KBM-7 (cell line): ENCODE measurements at places on chromosomes 1 and 21.

- DNase-seq, result no peak
Observed at GRCh38 chr1:1032424-1032823, 12.5 kb downstream of the AGRN start.

GRCh38 chr1:63701187-63701586 is 72.6 kb upstream of the ROR1 start:
- DNase-seq, result no peak

- DNase-seq, result no peak
Observed at GRCh38 chr1:30682396-30683275, 40.7 kb downstream of the MATN1 start.

- peak; percentile 55 for DNase-seq
Observed at GRCh38 chr1:5975133-5975880, 16.9 kb downstream of the NPHP4 start.

GRCh38 chr21:45146801-45147200 is 72.4 kb downstream of the ADARB1 start:
- DNase-seq, result no peak

- no peak for DNase-seq
Observed at GRCh38 chr21:21682172-21682571, 684.0 kb downstream of the NCAM2 start.

- no peak for DNase-seq
Observed at GRCh38 chr1:9737671-9738070, 86.1 kb downstream of the CLSTN1 start.

DNA sequence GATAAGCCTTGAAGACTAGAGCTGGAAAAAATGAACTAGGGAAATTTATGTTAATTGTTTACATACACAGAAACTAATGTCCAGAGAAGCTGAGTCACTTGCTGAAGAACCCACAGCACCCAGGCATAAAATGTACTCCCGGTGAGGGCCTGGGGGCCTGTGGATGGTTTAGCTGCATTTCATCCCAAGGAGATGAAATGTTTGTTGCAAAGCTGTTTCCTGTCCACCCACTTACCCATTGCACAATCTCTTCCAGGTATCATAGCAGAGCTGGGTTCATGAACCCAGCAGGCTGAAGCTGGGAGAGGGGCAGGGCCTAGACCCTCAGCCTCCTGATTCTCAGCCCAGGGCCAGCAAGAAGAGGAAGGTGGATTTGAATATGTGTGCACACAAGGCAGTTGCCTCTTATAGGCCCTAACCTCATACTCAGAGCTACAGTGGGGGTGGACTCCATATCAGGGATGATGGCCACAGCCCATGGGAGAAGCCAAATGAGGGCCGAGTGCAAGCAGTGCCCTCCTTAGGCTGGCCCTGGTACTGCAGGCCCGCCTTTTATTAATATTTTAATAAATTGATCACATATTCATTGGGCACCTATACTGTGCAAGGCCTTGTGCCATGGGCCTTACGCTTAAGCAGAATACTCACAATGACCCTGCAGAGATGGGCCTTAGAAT is 110.8 kb downstream of the LACTBL1 start:
- DNase-seq, result peak; percentile 23

DNA sequence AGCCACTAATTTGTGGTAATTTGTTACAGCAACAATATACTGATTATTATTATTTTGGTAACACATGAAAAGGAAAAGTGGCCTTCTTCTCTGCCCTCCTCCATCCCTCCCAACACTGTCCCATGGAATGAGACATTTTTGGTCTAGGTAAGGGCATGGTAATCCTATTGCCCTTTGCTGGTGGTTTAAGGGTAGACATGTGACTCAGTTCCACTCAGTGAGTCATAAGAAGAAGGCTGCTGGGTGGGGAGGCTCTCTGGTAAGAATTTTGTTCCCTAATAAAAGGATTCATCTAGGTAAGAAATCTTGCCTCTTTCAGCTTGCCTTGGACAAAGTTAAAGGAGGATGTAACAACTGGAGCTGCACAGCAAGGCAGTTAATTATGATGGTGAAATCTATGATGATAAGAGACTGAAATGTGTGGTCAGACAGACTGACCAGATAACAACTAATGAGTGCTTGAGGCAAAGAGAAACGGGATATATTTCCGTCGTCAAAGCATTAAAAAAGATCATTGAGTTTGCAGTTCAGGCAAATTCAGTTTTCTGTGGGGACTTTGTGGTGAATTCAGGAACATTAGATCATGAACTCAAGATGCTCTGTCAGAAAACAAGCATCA is 232.0 kb upstream of the KCNK2 start:
- no peak for DNase-seq

DNA sequence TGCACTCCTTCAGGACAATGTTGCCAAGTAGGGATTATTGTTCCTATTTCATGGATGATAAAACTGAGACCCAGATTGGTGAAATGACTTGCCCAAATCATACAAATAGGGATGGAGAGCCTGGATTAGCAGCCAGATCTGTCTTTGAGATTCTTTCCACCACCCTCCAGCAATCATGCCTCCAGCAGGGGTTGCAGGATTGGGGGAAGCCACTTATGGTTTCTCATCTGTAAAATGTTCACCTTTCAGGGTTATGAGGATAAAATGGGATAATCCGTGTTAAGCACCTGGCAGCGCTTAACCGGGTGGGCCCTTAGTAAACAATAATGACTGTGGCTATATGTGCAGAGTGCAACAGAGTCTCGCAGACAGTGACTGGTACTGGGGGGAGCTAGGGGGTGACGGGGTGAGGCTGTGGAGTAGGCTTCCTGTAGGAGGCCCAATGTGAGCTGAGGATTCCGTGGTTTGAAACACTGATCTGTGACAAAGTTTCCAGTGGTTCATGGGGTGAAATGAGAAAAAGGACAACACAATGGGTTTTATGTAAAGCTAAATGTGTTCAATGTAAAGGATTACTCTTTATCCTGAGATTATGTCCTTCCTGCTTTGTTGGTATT is 33.7 kb upstream of the FOXO6 start:
- DNase-seq, result no peak

DNA sequence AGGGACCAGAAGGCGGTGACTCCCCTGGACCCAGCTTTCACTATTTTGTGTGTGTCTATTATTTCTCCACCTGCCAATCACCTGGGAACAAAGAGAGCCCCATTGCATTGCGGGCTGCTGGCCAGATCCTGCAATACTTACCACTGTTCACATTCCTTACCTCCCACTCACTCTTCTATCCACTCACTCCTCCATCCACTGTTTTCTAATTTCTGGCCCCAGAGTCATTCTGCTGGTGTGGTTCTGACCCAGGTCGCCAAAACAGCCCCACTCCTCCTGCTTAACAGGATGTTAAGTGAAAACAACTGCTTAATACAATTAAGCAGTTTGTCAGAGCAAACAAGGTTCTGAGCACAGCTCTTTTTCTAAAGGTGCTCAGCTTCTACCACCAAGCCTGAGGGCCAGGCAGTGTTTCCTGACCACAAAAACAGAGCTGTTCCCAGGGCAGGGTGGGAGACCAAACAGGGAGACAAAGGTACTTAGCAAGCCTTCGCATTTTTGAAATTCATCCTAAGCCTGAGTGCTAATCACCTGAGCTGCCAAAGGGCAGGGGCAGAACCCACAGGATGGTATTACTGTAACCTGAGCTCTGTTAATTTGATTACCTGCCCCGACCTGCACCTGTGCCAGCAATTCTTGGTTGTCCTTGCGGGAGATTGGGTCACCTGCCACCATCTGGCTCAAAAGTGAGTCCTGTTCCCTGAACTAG is 38.5 kb upstream of the EFCAB14 start:
- no peak for DNase-seq

GRCh38 chr1:64745181-64745985 is 508 bp downstream of the RAVER2 start:
- DNase-seq, result peak; percentile 27

DNA sequence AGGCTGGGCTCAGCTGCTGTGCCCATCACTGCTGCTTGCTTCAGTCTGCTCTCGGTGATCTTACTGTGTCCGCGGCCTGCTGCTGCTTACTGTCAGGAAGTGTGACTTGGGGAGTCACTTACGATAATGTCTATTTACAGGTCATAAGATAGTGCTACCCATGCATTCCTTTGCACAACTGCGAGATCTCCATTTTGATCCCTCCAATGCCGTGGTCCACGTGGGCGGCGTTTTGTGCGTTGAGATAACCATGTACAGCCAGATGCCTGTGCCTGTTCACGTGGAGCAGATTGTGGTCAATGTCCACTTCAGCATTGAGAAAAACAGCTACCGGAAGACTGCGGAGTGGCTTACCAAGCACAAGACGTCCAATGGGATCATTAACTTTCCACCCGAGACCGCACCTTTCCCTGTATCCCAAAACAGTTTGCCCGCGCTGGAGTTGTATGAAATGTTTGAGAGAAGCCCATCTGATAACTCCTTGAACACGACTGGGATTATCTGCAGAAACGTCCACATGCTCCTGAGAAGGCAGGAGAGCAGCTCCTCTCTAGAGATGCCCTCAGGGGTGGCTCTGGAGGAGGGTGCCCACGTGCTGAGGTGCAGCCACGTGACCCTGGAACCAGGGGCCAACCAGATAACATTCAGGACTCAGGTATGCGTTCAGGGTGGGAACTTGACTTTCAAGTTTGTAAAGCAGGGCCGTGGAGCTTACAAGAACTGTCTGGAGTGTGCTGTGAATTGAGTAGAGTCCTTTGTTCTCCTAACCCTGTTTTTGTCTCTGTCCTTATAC is 24.4 kb upstream of the PWP2 start:
- DNase-seq, result no peak

- DNase-seq, result no peak
Observed at GRCh38 chr1:170321113-170321512, 175.4 kb downstream of the NTMT2 start.

DNA sequence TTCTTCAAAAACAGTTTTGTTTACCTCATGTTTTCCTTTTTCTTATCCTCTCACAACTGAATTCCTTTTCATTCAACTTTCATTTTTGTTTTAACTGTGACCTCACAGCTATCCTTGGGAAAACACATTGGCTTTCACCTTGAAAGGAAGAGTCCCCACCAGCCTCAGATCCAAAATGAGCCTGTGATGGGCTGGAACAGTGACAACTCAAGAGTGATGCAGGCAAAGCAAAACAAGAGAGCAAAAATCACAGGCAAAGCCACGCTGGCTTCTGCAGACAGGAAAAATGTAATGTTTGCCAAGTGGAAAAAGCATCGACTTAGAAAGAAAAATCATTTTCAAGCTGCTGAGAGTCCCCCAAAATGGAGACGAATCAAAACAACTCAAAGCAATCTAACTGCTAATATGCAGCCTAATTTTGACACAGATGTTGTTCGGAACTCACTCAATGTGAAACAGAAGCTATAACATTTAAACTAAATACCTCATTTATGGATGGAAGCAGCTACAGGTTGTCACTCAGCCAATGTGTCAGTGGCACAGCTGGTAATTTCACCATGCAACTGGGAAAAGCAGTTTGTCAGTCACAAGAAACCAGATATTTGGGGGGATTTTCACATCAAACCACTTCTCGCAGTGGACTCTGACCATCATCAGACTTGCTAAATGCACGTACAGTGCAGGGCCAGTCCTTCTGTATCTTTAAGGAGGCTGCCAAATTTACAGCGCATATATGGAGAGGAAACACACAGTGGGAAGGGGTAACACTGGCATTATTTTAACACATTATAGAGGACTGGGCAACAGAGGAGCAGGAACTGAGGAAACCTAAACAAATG is 50.7 kb downstream of the ALG14 start:
- DNase-seq, result no peak

DNA sequence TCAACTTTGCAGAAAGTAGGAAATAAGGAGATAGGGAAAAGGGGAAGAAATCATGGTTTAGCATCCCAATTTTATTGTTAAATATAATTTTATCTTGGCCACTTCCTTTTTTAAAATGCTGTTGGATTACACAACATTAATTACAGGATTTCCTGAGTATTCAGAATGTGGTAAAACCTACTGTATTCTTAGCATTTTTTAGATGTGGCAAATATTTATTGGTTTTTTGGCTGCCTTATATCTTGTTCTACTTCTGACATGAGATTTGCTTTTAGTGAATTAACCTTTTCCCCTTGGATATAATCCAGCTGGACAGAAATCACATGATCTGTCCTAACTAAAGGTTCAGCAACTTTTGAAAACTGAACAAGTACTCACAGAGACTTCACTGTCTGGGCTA is 104.9 kb downstream of the PTGS2 start:
- DNase-seq, result peak; percentile 22

GRCh38 chr1:194503209-194503608 is 1316.8 kb upstream of the B3GALT2 start:
- no peak for DNase-seq

- DNase-seq, result no peak
Observed at GRCh38 chr1:87451229-87451920, 122.7 kb downstream of the LMO4 start.

- DNase-seq, result no peak
Observed at GRCh38 chr1:181485287-181486097, 2.2 kb downstream of the CACNA1E start.

DNA sequence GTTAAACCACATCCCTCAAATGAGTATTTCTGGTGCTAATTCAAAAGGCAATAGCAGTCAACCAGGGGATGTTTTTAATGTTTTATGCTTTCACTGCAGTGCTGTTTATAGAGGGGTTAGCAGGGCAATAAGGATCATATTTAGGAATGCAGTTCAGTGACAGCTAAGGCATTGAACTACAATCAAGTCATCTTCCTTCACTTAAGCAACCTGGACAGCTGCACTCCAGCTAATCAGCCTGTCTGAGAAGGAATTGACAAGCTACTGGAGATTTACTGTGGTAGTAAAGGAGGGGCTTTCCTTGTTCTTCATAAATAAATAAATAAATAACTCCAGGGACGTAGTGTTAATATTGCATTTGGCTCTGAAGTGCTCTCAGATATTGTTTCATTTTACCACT is 93.9 kb downstream of the DAB1 start:
- no peak for DNase-seq

- no peak for DNase-seq
Observed at GRCh38 chr1:177163844-177164379, 600 bp downstream of the ASTN1 start.

DNA sequence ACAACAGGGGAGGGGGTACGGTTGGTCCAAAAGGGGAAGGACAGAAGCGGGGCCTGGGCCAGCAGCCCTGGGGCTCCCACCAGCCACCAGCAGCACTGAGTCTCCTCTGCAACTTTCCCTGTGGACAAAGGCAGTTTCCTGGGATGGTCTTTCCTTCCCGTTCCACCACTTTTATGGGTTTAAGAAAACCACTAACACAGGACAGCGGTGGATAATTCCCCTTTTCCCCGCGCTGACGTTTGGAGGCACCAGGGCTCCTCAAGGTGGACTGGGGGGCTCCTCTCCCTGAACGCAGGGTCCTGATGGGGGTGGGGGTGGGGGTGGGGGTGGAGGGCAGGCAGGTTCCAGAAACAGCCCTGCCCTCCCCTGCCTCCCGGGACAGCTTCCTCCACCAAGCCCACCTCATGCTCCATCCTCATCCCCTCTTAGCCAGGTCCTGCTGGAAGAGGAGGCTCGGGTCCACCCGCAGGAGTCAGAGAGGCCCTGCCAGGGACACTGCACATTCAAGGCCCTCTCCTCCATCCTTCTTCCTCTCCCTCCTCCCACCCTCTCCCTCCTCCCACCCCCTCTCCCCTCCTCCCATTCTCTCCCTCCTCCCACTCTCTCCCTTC is 4.8 kb upstream of the COL6A1 start:
- DNase-seq, result no peak

DNA sequence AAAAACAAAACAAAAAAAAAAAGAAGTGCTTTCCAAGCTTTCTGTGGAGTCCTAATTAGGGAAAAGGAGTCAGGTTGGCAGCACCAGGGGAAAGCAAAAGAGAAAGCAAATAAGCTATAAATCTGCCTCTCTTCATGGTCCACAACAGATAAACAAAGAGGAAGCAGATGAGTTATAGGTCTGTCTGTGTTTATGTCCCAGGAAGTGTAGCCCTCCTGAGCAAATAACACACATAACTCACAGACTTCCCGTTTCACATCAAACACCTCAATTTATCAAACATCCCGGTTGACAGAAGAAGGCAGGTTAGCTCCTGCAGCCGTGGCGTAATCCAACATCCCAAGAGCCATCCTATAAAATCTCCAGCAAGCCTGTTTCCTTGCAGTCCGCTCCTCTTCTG is 5.6 kb upstream of the SLC2A5 start:
- peak; percentile 68 for DNase-seq
